ENCODE measurements at places on chromosomes 4 and X. TPM values are rescaled to one million over a fixed set of nuclear protein-coding genes. Genes with fewer than 3 reads are reported as not detected.
A peak's percentile ranks its signal among the peaks of the same experiment; 100 is the strongest.

- no peak for DNase-seq
These were observed 20.1 kb upstream of the TET2 start for GRCh38 chr4:105126311-105127169.

- no peak for DNase-seq
These were observed 340 bp downstream of the HNRNPD start for GRCh38 chr4:82373486-82373815.

- DNase-seq, result peak; percentile 99
These were observed 39.1 kb upstream of the TMEM184C start for GRCh38 chr4:147578051-147578476.

- DNase-seq, result no peak
These were observed 767 bp upstream of the SMIM20 start for GRCh38 chr4:25913056-25913850.

The HAUS3 gene
- total RNA-seq, result 16.8 TPM

The ATP6AP1 gene
- 66.5 TPM for total RNA-seq

DNA sequence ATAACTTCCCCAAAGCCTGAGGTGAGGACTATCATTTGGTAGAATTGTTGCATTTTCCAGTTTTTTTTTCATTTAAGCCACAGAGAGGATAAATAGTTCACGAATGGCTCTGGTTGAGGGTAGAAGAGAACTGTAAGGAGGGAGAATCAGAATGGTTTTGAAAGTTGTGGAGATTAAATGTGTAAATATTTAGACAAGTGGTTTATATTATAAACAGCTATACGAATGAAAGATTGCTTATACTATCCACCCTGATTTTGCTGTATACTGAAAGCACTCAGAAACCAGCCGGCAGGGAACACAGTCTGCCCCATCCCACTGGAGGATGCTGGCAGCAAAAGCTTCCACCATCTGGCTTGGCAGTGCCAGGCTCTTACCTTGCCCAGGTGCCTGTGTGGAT, 341.1 kb downstream of the RAPGEF2 start:
- DNase-seq, result no peak

GRCh38 chr4:108477527-108478108, 142.8 kb upstream of the RPL34 start:
- no peak for DNase-seq

- no peak for DNase-seq
These were observed 62.8 kb downstream of the LRBA start for GRCh38 chr4:150952167-150952845.

The PTCHD1 gene
- total RNA-seq, result under 0.01 TPM

GRCh38 chrX:136209016-136209738, 42.0 kb downstream of the MAP7D3 start:
- no peak for DNase-seq

The RAI2 gene
- total RNA-seq, result 0.13 TPM

GRCh38 chr4:151165205-151166000, 66.0 kb downstream of the RPS3A start:
- no peak for DNase-seq

DNA sequence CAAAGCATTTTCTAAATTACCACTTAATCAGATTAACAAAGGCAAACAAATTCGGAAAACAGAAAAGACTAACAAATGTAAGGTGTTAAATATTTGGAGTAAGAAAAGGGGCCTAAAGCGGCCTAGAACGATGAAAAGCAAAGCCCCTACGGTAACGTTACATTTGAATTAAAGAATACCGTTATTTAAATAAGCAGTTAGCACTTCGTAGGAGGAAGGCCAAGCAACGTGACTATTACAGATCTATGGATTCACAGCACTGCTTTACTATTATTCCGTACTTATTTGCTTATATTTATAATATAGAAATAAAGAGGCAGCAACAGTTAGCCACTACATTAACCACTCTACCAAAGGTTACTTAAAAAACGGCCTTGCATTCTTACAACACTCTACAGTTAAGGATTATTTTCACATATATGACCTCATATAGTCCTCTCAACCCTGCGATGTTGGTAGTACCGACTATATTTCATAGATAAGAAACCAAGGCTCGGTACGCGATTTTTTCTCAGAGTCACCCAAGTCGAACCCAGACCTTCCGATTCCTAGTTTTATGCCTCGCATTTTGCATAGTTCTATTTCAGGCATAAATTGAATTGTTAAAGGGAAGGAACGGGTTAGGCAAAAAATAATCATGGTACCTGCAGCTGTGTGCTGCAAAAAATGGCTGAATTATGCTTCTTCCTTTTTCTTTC, 2.9 kb downstream of the KLHL15 start:
- no peak for DNase-seq

DNA sequence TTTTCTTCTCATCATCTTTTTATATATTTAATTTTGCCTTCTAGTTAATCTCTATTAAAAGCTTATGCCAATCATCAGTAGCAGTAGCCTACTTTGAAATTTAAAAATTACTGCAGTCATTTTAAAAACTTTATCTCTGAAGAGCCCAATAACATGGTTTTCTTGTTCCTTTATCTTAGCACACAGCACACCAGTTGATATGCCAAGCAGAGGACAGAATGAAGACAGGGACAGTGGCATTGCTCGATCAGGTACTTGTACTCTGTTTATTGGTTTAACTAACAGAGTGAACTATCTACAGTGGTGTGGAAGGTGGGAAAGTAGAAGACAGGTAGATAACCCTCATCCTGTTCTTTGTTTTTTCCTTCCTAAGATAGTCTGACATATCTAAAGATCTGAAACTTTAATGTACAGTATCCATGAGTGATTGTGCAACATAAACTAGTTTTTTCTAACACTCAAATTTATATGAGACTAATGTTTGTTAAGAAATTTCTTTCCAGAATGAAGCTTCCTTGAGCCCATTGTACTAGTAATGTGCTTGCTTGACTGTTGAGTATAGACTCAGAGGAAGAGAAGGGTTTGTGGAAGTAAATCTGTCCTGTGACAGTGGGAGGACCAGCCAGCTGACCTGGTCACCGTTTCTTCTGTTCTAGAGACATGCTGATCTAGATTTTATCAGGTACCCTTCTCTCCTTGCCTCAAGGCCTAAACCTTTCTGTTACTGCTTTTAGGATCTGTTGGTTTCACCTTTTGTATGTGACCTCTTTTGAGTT, 66.6 kb downstream of the FNIP2 start:
- no peak for DNase-seq

GRCh38 chrX:93673869-93674271, at the start of gene FAM133A:
TSS of gene FAM133A (plus strand) at chrX:93674206. CDS start at chrX:93709420, 35,214 bp downstream.
- DNase-seq, result no peak

The COX7B2 gene
- total RNA-seq, result not detected

- DNase-seq, result no peak
These were observed 39.8 kb downstream of the NHS start for GRCh38 chrX:17414839-17415238.

DNA sequence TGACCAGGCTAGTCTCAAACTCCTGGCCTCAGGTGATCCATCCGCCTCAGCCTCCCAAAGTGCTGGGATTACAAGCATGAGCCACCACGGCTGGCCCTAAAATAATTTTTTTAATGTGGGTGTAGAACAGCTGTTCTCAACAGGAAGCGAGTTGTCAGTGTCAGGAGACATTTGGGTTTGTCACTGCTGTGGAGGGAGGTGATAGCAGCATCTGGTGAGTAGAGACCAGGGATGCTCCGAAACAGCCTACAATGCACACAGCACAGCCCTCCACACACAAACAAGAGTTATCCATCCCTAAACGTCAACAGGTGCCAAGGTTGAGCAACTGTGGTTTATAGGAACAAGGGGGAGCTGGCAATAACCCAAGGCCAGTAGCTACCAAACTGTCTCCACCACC, 243.4 kb upstream of the STS start:
- DNase-seq, result no peak

DNA sequence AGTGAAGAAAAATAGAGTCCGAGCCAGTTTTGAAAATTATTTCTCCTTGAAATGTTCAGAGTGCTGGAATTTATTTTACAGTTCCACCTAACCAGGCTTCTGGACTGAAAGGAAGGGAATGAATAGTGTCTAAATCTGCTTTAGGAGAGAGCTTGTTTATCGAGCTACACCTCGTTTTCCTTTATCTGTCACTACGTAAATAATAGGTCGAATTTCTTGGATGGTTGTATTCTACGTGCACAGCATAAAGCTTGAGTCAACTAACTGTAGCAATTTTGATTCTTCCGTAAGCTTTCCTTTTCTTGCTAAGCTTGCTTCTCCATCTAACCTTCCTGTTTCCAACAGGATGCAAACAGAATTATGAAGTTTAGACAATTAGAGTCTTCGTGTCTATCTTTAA, 48.6 kb downstream of the ADGRL3 start:
- no peak for DNase-seq

DNA sequence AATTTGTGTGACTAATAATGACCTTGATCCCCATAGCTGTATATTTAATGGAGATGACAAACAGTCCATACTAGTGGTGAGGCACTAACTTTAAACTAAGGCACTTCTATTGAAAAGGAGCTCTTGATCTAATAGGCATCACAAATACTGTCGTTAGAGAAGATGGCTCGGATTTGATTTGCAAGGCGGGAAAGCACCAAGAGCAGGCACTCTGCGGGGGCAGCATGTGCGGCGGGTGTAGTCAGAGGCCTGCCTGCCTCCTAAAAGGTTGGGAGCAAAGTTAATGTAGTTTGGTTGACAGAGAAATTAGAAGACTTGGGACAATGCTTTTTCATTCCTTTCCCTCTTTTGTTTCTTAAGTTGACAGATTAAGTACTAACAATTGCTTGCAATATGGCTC, 278.8 kb downstream of the CFAP299 start:
- no peak for DNase-seq

GRCh38 chr4:48262926-48263325, 6.7 kb downstream of the TEC start:
- DNase-seq, result no peak

- no peak for DNase-seq
These were observed 653.9 kb upstream of the MAGEB2 start for GRCh38 chrX:29561417-29561816.

DNA sequence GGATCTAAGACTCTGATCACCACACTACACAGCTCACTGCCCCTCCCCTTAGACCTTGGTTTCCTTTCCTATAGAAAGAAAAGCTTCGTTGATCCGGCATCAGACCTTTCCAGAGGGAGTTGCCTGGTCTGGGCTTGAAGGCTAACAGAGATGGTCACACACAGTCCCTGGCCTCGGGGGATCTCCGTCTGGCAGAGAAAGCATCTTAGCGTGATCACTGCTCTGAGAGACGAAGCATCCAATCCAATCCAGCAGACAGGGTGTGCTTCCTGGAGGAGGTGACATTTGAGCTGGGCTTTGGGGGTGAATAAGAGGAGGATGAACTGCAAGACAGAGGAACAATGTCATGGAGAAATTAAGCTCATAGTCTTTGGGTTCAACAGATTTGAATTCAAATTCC, 49.5 kb downstream of the HTRA3 start:
- DNase-seq, result no peak

Data from pulmonary artery endothelial cell (primary cell).